ENCODE measurements at places on chromosomes 6 and 20.

- no peak for DNase-seq
Measured at GRCh38 chr6:126075335-126076071, 89.2 kb downstream of the TRMT11 start.

- no peak for DNase-seq
Measured at GRCh38 chr6:44804546-44805159, 417.1 kb downstream of the CDC5L start.

DNA sequence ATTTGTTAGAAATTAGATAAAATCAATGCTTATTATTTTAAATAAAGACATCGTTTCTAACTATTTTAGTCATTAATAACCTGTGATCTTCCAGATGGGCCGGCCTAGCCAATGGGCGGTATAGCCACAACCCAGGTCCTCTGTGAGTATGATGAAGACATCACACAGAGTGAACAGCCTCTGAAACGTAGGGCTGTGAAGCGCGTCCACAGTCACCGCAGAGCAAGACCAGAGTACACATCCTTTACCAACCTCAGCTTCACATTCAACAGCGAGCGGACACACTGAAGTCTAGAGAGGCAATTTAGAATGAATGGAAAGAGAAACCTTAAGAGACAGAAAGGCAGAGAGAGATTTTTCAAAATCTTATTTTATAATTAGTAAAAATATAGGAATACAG is 125.0 kb upstream of the RPS6KA2 start:
- DNase-seq, result no peak

DNA sequence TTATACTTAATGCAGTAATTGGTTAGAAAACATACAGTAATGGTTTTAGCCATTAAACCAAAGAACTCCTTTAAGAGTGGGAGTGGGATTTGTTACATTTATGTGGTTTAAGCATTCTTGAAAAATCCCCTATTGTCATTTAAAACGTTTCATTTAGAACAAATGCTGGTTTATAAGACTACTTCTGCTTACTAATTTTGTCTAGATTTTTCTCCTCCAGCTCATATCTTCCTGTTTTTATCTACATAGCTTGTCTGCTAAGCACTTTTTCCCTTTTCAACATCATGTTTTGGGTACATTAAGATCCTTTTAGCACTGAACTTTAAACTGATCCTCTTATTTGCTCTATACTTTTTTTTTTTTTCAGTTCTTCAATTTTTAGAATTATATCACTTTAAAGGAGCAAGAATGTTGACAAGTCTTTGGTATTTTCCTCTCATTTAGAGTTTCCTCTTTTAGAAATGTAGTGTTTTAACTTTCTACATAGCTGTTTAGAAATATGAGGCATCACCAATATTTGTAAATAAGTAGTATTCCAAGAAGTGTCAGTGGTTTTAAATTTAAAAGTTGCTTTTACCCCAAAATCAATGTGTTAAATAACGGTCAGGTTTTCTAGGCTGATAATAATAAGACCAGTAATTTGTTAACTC is 80.9 kb downstream of the SESN1 start:
- DNase-seq, result no peak

- peak; percentile 95 for DNase-seq
Measured at GRCh38 chr6:151004383-151005024, 139.0 kb downstream of the MTHFD1L start.

DNA sequence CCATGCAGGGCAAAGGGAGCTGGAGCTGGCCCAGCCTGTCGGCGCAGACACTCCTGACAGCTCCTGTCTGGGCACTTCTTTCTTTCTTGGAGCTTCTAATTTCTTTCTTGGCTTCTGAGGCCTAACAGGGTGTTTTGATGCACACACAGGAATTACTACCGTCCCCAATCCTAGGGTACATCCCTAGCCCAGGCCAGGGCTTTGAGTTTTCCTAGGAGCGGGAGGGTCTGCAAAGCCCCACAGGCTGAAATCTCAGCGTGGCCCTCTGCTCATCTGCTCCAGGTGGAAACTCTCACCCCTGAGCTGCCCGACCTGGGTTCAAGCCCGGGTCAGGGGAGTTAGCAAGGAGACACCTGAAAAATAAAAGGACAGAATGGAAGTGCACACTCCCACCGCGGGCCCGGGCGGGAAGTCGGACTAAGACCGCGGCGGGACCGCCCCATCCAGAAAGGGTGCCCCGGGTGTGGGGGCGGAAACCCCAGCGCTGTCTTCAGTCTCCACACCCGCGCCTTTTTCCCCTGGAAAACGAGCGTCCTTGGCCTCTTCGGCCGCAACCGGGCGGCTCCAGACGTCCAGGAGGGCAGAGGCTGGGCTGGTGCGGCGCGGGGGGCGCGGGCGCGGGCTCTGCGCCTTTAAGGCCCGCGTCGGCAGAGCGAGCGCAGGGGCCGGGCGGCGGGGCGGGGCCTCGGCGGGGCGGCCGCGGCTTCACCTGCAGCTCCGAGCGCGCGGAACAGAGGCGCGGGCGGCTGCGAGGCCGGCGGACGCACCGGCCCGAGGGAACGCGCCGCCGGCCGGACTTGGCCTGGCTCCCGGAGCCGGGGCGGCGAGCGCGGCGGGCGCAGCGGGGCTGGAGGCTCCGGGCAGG is at the start of gene CDH4:
Gene CDH4 (plus strand): TSS at position 733 of the 865 bp plus-strand sequence.
- no peak for DNase-seq

DNA sequence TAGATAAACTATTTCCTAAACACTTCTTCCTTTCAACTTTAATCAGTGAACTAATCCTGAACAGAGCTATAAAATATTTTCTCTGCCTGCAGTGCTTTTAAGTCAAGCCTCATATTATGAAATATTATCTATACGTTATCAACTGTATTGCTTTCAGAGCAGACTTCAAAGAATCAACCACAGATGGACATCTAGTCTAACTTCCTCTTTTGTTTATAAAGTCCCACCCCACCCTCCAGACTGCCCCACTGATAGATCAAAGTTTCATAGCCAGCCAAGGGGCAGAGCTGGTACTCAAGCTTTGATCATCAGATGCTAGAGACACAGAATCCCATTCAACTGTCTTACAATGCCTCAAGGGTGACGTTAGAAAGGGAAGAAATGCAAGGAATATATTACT is 308.3 kb downstream of the LAMA2 start:
- DNase-seq, result no peak

DNA sequence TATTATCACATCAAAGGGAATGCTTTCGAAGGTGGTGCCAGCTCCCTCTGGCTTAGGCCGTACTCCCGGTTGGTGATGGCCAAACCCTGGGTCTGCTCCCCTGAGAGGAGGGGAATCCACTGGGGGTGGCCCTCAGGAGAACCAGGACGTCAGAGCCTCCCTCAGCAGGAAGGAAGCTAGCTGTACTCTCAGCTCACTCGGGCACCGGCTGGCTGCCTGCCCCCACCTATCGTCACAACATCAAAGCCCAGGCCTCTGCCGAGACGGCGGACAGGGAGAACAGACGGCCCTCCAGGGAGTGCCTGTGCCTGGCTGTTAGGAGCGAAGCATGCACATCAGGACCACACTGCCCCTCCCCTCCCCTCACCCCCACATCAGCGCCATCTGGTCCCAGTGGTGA is 9.2 kb upstream of the PGC start:
- DNase-seq, result no peak

DNA sequence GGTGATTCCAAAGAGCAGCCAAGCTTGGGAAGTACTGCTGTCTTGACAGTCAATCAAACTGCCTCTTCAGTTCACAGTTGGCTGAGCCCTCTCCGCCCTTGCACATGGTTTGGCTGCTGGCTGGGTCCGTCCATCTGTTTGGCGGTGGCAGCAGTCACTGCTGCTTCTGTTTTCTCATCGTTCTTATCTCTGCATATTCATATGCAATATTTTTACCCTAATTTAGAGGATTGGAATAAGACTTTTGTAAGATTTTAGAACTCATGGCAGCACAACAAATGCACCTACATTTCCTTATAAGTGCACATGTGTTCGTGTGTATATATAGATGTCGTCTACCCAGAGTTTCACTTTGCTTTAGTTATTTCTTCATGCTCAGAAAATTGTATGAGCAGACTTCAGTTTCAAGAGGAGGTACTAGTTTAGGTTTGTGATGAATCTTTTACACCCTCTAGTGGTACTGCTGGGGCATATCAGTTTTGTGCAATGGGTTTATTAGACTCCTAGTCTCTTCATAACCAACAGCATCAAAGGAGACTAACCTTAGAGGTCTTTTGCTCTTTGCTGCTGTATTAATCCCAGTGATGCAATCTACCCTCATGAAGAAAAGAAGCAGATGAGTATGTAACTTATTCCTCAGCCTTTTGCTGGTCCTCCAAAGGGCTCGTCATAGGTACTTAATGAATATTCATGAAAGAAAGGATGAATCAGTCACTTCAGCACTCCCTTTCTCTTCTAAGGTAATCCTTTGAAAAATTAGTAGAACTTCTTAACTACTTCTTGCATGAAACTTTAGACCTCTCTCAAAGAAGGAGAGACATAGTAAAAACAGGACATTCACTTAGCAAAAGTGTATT is 44.3 kb downstream of the KHDC1L start:
- peak; percentile 84 for DNase-seq

- no peak for DNase-seq
Measured at GRCh38 chr6:42493914-42494539, 42.3 kb upstream of the TRERF1 start.

DNA sequence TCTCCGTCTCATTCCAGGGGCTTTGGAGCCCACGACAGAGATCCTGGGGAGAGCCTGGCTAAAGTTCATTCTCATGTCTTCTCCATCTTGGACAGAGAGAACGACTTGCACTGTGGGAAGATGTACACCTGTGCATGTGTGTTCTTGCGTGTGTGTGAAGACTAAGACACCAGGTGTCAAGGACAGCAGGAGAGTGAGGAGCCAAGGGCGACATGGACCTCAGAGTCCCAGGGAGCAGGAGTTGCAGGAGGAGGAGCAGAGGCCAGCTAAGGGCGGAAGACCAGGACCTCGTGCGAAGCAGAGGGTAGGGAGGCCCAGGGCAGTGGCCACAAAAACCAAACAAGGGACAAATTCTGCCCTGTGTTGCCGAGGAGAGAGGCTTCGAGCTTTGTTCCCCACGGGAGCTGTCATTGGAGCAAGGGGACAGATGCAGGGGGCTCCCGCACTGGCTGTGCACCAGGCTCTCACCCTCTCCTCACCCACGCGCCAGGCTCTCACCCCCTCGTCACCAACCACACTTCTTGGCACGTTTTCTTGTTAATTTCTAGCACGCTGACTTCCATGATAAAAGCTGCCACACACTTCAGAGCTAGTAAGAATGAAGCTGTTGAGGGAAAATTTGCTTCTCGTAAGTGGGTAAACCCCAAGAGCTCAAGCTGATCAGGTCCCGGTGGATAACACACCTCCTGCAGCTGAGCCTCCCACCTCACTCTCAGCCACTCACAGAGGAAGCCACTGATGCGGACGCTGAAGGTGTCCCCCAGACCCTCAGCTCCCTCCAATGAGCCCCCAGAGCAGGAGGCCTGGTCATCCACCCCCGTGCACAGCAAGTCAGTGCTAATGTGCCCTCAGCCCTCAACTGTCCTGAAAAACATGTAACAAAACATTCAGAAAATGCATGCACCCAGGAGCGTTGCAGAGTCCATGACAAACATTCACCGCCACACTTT is 62.6 kb downstream of the DLL1 start:
- DNase-seq, result no peak

DNA sequence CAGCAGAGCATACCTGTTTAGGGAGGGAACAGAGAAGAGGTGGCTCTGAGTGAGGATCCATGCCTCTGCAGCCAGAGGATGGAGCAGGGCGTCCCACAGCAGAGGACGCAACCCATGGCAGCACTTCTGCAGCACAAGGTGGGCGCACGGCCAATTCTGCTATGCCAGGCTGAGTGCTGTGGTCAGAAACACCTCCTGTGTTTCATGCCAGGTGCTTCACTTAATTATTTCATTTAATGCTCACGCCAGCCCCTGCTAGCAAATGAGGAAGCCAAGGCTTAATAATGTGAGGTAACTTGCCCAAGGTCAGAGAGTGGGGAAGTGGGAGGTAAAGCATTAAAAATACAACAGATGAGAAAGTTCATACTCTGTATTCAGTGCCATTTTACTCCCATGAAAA is 68.5 kb upstream of the PTGIS start:
- no peak for DNase-seq

DNA sequence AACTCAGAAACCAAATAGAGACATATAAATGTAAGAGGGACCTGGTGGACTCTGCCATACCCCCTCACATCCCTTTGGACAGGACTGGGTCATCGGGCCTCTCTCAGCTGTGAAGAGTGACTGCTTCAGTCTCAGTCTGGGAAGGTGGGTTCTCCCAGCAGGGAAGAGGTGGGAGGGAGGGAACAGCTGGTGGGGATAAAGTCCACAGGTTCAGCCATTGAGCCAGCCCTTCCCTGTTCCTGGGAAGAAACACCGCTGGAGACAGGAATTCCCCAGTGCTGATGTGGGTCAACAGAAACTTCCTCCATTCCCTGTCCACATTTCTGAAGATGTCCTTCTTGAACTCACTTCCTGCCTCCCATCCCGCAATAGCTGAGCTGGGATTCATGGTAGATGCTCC is 209.2 kb upstream of the PMEPA1 start:
- DNase-seq, result no peak

Measured in IMR-90 (cell line).